ENCODE measurements at places on chromosomes 11 and 22.

- DNase-seq: peak; percentile 95
- peaks cover 9% of the 10 kb centered on the region for H3K4me1 ChIP-seq
Observed at GRCh38 chr22:30591588-30592359, at the start of gene PES1. Gene PES1 (minus strand): TSS chr22:30591910. CDS start chr22:30591833, 77 bp downstream.

- H3K4me3 ChIP-seq: no peak overlapping the region
- no peak for DNase-seq
- H3K27me3 ChIP-seq: no peaks in the 10 kb centered on the region
- H3K27ac ChIP-seq: no peak overlapping the region
- no peaks in the 10 kb centered on the region for H3K4me1 ChIP-seq
- no peaks in the 10 kb centered on the region for H3K36me3 ChIP-seq
Observed at GRCh38 chr11:45974806-45975205, 52.4 kb downstream of the LARGE2 start.

- no peak overlapping the region for H3K27ac ChIP-seq
- H3K4me3 ChIP-seq: no peak overlapping the region
- no peaks in the 10 kb centered on the region for H3K4me1 ChIP-seq
- no peak for DNase-seq
- no peaks in the 10 kb centered on the region for H3K36me3 ChIP-seq
- H3K27me3 ChIP-seq: no peaks in the 10 kb centered on the region
Observed at GRCh38 chr11:27319072-27319471, 43.9 kb downstream of the CCDC34 start.

DNA sequence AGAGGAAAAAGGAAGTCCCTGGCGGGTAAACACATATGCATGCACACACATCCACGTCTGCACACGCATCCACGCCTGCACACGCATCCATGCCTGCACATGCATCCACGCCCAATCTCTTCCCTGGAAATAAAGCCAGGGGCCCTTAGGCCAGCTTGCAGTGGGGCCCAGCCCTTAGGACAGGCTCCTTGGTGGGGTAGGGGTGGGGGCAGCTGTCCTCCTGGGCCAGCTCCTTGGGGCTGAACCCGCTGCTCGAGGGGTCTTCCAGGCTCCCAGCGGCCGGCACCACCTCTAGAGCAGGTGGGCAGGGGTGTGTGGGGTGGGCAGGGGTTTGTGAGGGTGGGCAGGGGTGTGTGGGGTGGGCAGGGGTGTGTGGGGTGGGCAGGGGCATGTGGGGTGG lies 1.9 kb downstream of the C11orf21 start:
- H3K27ac ChIP-seq: no peak overlapping the region
- H3K4me1 ChIP-seq: peaks cover 7% of the 10 kb centered on the region
- H3K4me3 ChIP-seq: no peak overlapping the region
- DNase-seq: no peak
- H3K27me3 ChIP-seq: no peaks in the 10 kb centered on the region

- no peak for DNase-seq
- no peak overlapping the region for H3K27ac ChIP-seq
- H3K4me3 ChIP-seq: no peak overlapping the region
- H3K36me3 ChIP-seq: no peaks in the 10 kb centered on the region
Observed at GRCh38 chr11:127443297-127443696, 442.7 kb upstream of the KIRREL3 start.

DNA sequence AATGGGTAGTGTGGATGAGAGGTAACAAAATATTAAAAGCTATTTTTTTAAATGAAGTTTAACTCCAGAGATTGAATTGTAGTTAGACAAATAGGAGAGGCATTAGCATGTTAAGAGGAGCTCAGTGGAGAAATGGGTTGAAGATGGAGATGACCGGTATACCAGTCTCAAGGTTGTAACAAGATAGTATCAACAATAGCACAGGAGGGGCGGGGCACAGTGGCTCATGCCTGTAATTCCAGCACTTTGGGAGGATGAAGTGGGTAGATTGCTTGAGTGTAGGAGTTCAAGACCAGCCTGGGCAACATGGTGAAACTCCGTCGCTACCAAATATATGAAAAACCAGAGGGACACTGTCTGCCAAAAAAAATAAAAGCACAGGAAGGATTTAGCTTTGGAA lies 6.0 kb upstream of the ANKRD42 start:
- no peak overlapping the region for H3K4me3 ChIP-seq
- no peak for DNase-seq
- no peaks in the 10 kb centered on the region for H3K36me3 ChIP-seq
- peaks cover 3% of the 10 kb centered on the region for H3K4me1 ChIP-seq

GRCh38 chr22:20275836-20276235 lies 7.7 kb upstream of the RTN4R start:
- no peaks in the 10 kb centered on the region for H3K4me1 ChIP-seq
- H3K4me3 ChIP-seq: no peak overlapping the region
- no peak overlapping the region for H3K27ac ChIP-seq
- H3K36me3 ChIP-seq: no peaks in the 10 kb centered on the region

DNA sequence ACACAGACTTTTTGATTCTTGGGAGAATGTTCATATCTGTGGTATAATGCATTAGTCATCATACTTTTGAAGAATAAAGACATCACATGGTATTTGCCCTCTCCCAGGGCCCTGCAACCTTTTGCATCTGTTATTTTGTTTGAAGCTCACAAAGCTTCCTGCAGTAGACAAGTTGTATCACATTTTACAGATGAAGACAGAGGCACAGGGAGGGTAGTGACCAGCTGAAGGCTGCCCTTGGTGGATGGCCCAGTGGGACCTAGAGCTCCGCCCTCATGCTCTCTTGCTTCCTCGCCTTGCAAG lies 66.4 kb downstream of the UBASH3B start:
- H3K27ac ChIP-seq: no peak overlapping the region
- no peak overlapping the region for H3K4me3 ChIP-seq
- no peak for DNase-seq
- no peaks in the 10 kb centered on the region for H3K27me3 ChIP-seq

DNA sequence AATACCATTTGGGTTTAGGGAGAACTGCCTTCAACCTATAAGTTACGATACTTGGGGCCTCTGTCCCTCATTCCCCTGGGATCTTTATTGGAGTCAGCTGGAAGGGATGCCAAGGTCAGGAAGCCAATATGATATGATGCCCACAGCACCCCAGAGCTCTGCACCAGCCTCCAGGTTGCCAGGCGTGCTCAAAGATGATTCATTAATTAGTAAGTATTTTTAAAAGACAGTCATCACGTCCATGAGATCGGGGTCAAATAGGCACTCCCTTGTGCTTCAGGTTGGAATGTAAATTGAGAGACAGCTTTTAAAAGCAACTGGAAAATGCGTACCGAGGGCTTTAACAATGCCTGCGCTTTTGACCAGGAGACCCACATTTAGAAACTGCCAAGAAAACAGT lies 57.0 kb upstream of the CD5 start:
- H3K4me3 ChIP-seq: no peak overlapping the region
- H3K4me1 ChIP-seq: peaks cover 7% of the 10 kb centered on the region
- H3K27me3 ChIP-seq: no peaks in the 10 kb centered on the region
- no peaks in the 10 kb centered on the region for H3K36me3 ChIP-seq
- no peak overlapping the region for H3K27ac ChIP-seq

GRCh38 chr11:43787824-43788223 lies 92.8 kb upstream of the ALKBH3 start:
- H3K27ac ChIP-seq: no peak overlapping the region
- H3K36me3 ChIP-seq: no peaks in the 10 kb centered on the region
- H3K4me1 ChIP-seq: no peaks in the 10 kb centered on the region
- no peak overlapping the region for H3K4me3 ChIP-seq

- H3K4me3 ChIP-seq: no peak overlapping the region
- H3K4me1 ChIP-seq: peaks cover 1% of the 10 kb centered on the region
- DNase-seq: peak; percentile 42
- H3K36me3 ChIP-seq: no peaks in the 10 kb centered on the region
- H3K27ac ChIP-seq: no peak overlapping the region
- no peaks in the 10 kb centered on the region for H3K27me3 ChIP-seq
Observed at GRCh38 chr11:128437136-128437535, 150.2 kb downstream of the ETS1 start.

GRCh38 chr11:63993100-63993499 lies 6.9 kb downstream of the OTUB1 start:
- H3K36me3 ChIP-seq: no peaks in the 10 kb centered on the region
- DNase-seq: no peak
- H3K27me3 ChIP-seq: no peaks in the 10 kb centered on the region
- no peak overlapping the region for H3K27ac ChIP-seq
- H3K4me3 ChIP-seq: no peak overlapping the region

GRCh38 chr11:111347723-111348115 lies 31.4 kb downstream of the POU2AF1 start:
- no peak for DNase-seq
- H3K4me1 ChIP-seq: peaks cover 6% of the 10 kb centered on the region
- H3K27me3 ChIP-seq: no peaks in the 10 kb centered on the region

DNA sequence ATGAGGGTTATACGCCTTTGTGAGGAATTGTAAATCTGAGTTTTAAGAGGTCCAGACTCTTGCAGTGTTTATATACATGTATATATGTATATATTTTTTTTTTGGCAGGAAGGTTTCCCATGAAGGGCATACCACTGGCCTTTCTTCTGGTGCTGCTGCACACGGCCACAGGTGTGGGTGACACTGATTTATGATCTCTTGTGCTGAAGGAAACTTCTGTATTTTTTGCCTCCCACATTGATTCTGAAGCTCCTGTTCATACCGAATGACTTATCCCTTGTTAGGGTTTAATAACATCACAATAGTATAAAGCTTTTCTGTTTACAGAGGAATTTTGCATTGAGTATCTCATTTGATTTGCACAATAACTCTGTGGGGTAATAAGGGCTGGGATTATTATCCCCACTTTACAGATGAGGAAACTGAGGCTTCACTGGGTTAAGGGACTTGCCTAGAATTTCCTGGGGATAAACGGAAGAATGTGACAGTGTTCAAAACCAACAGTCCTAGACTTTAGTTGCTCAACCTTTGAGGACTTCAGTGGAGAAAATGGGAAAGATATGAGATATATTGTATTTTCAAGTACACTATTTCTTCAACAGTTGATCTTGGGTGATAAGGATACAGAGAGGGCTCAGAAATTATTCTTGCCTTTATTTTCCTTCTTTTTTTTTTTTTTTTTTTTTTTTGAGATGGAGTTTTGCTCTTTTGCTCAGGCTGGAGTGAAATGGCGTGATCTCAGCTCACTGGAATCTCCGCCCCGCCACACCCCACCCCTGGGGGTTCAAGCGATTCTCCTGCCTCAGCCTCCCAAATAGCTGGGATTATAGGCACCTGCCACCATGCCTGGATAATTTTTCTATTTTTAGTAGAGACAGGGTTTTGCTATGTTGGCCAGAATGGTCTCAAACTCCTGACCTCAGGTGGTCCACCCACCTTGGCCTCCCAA lies 70.1 kb downstream of the MICAL2 start:
- no peak overlapping the region for H3K4me3 ChIP-seq
- no peaks in the 10 kb centered on the region for H3K27me3 ChIP-seq
- H3K36me3 ChIP-seq: no peaks in the 10 kb centered on the region
- no peak for DNase-seq
- peaks cover 5% of the 10 kb centered on the region for H3K4me1 ChIP-seq

DNA sequence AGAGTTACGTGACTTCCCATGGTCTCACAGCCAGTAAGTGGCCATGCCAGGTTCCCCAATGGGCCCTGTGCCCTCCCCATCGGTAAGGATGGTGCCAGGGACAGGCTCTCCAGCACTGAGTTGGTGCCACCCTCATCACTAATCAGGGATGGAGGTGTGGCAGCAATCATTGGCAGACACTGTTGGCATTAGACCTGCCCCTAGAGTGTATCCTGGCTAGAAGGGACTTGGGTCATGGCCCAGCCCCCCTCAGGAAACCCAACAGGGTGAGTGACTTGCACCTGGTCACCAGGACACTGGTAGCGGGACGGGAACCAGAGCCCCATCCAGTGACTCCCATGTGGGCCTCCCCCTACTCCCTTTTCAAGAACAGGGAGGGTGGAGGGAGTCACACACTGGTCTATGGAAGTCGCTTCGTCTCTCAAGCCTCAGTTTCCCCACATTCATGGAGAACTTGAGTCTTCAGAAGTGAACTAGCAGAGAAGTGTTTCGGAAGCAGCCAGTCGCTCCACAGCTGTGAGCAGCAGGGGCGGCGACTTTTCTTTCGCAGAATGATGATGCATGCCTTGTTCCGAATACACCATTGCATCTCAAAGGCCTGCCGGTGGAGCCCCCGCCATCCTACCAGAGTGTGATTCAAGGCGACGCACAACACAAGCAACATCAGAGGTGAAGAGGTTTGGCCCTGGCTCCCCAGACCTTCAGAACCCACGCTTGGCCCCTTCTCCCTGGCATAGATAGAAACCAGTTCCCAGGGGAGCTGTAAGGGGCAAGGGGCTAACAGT lies 12.9 kb downstream of the MS4A10 start:
- no peak overlapping the region for H3K27ac ChIP-seq
- H3K27me3 ChIP-seq: no peaks in the 10 kb centered on the region
- H3K4me1 ChIP-seq: no peaks in the 10 kb centered on the region
- H3K4me3 ChIP-seq: no peak overlapping the region
- DNase-seq: no peak

- H3K27me3 ChIP-seq: no peaks in the 10 kb centered on the region
- H3K27ac ChIP-seq: no peak overlapping the region
- no peak for DNase-seq
- no peaks in the 10 kb centered on the region for H3K36me3 ChIP-seq
- no peak overlapping the region for H3K4me3 ChIP-seq
- no peaks in the 10 kb centered on the region for H3K4me1 ChIP-seq
Observed at GRCh38 chr11:44130751-44131150, 35.3 kb downstream of the EXT2 start.

- H3K4me3 ChIP-seq: no peak overlapping the region
- no peaks in the 10 kb centered on the region for H3K4me1 ChIP-seq
- DNase-seq: no peak
- no peak overlapping the region for H3K27ac ChIP-seq
- no peaks in the 10 kb centered on the region for H3K36me3 ChIP-seq
Observed at GRCh38 chr11:125516245-125516644, 20.2 kb upstream of the FEZ1 start.

DNA sequence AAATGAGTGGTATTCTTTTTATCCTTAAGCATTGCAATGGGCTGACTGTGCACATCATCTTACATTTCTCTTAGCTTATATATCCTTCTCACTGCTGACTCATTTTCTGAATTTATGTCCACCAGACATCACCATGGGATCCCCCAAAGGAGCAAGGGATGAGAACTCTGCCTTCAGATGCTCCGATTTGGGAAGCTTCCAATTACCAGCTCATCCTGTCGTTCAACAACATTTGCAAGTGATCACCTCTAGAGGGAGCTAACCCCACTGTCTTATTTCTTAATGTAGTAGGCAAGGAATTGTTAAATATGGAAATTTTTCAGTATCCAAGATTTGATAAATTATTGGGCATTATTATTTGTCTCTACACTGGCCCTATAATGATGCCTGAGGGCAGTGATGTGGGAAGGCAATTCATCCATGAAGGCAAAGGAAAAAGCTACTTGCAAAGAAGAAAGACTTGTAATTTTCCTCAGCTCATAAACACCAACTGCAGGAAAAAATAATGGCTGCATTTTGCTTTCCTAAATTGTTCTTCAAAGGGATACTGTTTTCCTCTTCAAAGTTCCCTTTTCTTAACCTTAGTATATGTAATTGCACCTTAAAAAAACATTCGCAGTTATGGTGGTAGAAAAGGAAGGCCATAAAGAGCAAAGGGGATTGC lies 102.4 kb upstream of the FSHB start:
- DNase-seq: no peak
- no peak overlapping the region for H3K4me3 ChIP-seq
- no peak overlapping the region for H3K27ac ChIP-seq
- no peaks in the 10 kb centered on the region for H3K4me1 ChIP-seq
- no peaks in the 10 kb centered on the region for H3K27me3 ChIP-seq
